ENCODE measurements at places on chromosomes 5 and 9. TPM values are rescaled to one million over a fixed set of nuclear protein-coding genes. Genes with fewer than 3 reads are reported as not detected.
A peak's percentile ranks its signal among the peaks of the same experiment; 100 is the strongest.

- DNase-seq = no peak
Observed at GRCh38 chr9:38086496-38086895, 17.5 kb upstream of the SHB start.

GRCh38 chr5:66862020-66862419, 265.8 kb downstream of the MAST4 start:
- no peak for DNase-seq

DNA sequence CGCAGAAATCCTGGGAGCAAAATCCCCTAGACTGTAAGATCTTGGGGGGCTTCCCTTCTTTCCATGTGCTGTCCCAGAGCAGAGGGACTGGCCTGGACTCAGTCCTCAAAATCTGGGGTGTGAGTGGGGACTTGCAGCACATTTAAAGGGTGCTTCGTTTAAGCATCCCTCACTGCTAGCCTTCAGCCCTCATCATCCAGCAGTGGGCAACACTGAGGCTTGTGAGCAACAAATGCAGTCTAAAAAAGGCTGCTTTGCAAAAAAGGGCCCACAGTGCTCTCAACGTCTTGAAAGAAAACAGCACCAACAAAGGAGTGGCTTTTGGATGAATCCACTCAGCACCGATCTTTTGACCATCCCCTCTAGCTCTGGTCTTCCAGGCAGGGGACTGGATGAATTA, 128.3 kb upstream of the TBC1D2 start:
- DNase-seq = no peak

DNA sequence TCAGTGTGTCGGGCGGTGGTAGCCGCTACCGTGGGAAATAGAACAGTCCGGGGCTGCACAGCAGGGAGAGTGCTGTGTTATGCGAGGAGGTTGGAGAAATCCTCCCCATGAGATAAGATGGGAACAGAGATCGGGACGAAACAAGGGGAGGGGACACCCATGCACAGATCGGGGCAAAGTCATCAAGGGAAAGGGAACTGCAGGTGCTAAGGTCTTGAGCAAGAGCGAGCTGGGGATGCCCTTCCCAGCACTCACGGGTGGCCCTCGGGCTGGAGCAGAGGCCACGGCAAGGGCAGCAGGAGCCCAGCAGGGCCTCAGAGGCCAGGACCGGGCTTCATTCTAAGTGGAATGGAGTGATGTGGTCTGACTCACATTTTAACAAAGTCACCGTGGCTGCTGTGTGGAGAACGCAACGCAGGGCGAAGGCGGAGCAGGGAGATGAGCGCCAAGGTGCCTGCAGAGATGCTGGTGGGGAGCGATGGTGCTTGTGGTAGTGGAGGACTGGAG, 7.7 kb downstream of the IL13 start:
- DNase-seq = no peak

DNA sequence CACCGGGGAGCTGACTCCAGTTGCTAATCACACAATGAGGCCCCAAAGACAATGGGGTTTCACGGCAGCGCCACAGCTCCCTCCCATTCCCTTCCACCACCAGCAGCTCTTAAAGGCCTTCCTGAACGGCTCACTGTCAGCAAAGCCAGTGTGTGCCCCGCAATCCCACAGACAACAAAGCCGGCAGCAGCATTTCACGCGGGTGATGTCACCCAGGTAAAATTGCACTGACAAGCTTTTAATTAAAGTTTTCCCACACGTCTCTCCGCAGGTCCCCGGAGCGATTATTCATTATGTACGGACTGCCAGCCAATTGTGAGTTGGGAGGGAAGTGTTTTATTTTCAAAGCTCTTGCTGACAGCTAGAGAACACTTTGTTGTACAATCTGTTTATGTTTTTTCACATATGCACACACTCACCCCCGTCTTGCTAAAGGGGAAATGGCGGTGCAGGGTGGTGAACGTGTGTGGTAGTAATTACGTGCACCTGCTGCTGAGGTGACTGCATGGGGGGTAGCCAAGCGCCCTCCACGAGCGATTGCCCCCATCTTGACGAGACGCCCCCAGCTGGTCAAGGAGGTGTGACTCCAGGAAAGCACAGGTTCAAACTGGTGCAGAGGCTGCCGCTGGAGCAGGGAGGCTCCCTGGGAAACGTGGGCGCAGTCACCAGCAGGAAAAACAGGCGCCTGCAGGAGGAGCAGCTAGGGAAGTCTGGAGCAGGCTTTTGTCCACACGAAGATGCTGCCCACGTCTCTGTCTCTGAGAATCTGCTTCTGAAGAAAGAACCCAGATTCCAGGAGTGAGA, 65.0 kb downstream of the IRX2 start:
- DNase-seq = no peak

- no peak for DNase-seq
Observed at GRCh38 chr5:40986666-40987065, 77.4 kb downstream of the C7 start.

GRCh38 chr9:115198001-115198400, 80.0 kb upstream of the TNC start:
- DNase-seq = no peak

GRCh38 chr5:178560911-178561310, 29.3 kb downstream of the COL23A1 start:
- no peak for DNase-seq

GRCh38 chr5:178323961-178324360, 91.4 kb upstream of the PHYKPL start:
- no peak for DNase-seq

GRCh38 chr5:52802974-52803336, 15.2 kb downstream of the ITGA1 start:
- DNase-seq = no peak

GRCh38 chr5:74316064-74316603, 324.4 kb downstream of the ENC1 start:
- no peak for DNase-seq

DNA sequence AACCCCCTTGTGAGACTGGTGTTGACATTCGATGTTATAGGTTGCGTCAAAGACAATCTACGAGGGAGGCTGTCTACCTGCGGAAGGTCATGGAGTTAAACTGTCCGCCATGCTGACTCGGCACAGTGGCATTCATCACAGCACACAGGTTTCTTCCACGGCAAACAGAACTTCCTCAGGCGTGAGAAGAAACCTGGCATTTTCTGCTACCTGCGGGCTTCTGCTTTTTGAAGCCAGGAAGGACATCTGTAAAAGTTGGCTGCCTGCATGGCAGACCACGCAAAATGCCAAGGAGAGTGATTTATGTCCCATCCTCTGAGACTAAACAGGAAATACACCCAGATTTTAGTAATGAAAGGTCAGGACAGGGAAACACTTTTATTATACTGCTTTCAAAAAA, 809.8 kb upstream of the NUDT12 start:
- DNase-seq = no peak

DNA sequence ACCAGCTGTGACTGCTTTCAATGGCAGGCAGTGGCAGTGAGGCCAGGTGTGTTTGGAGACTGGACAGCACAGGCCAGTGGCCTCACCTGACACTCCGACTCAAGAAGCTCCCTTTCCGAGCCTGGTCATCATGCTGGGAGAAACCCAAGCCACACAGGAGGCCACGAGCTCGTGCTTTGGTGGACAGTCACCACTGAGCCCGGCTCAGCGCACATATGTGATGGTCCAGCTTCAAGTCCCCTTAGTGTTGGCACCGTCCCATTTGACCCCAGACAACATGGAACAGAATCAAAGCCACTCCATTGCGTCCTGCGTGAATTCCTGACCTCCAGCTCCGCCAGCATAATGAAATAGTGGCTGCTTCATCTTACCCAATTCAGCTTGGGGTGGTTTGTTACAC, 64.0 kb upstream of the PPP1R26 start:
- DNase-seq = peak; percentile 56

DNA sequence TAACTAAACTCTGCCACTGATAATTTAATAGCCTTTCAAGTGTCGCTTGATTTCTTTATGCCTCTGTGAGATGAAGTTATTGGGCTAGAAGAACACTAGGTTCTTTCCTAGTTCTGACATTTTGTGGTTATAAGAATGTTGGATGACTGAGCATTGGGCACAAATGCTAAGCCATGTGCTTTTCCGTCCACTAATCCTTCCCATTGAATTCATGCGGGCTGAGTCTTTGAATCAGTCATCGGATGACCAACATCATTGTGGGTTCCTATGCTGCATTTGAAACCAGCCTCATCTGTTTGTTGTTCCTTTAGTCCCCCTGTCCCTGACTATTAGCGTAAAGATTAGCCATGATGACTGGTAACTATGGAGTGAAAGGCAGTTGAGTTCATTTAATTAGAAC, 58.5 kb downstream of the ALDH1A1 start:
- DNase-seq = no peak

GRCh38 chr5:180343110-180343830, 9.9 kb downstream of the GFPT2 start:
- no peak for DNase-seq

- DNase-seq = no peak
Observed at GRCh38 chr9:27478322-27478721, 45.8 kb upstream of the IFNK start.

DNA sequence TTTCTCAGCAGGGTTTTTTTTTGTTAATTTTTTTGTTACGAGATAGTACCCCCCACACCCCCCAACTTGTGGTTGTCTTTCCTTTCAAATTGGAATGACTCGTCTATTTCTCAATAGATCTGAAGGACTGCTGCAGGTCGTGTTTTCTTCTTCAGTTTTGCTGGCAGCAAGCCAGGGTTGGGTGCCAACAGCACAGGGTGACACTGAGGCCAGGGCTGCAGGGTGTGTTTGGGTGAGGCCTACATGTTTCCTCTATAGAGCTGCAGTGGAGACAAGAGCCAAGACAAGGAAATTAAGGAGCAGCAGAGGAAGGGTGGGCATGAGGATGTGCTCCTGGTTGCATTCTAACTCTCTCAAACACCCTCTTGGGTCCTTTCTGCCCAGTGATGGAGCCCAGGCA, 52.2 kb downstream of the NXNL2 start:
- no peak for DNase-seq

DNA sequence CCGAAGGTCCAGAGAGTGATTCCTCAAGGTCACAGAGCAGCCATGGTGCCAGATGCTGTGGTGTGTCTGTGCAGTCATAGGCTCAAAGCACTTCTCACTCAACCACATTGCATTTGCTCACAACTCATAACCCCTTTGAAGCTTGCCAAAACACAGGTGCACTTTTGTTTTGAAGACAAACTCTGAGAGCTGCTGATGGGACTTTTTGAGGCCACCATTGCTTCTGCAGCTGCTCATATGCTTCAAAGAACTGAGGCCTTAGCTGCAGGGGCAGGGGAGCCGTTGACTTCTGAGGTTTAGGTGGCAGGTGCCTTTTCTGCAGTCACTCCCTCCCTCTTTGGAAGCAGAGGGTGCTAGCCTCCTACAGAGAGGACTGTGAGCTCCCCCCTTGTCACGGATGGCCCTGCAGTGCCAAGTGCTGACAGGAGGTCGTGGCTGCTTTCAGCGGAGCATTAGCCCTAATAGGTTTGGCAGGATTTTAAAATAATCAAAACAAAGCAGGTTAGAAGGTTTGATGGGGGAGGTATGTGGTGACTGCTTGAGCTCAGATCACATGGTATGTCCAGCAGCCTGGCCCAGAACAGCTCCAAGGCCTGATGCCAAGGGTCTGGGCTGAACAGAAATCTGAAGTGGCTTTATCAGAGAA, 232.1 kb downstream of the MAN2A1 start:
- no peak for DNase-seq

- DNase-seq = peak; percentile 96
Observed at GRCh38 chr5:138336952-138337684, 948 bp upstream of the FAM53C start.

DNA sequence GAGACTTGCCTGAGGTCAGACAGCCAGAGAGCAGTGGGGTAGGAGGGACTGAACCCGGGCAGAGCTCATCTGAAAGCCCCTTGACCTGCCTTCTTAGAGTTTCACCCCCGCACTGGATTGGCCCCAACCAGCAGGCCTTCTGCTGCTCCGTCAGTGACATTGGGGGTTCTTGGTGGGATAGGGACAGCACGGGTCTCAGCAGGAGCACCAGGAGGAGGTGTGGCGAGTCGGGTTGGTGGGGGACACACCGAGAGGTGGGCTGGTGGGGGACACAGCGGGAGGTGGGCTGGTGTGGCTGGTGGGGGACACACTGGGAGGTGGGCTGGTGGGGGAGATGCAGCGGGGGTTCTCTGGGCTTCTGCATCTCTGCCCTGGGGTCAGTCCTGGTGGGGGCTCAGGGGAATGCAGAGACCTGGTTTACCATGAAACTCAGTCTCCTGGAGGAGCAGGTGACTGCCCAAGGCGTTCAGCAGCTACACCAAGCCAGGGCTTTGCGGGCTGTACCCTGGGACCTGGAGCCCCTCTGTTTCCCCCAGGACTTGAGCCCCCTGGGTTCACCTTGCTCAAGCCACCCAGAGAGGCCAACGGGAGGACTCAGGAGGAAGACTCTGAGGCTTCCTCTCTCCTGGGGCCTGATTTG, 28.1 kb upstream of the RNU6ATAC start:
- DNase-seq = peak; percentile 56

GRCh38 chr9:69818750-69819345, 1.8 kb upstream of the CFAP95 start:
- DNase-seq = no peak

DNA sequence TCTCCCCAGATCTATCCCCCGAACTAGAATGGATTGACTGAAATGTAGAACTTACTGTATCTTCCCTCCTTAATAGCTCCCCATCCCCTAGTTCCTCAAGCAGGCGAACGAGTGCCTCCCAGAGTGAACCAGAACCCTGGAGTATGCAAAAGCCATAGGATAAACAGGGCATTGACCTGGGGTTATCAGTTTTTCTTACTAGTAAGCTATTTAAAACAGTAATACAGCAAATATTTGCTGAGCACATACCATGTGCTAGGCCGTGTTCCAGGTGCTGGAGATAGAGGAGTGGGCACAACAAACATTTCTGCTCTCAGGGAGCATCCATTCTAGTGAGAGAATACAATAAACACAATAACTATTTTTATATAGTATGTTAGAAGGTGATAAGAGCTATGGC, 1.8 kb downstream of the SKP2 start:
- DNase-seq = no peak

GRCh38 chr5:36943584-36943983, 67.0 kb downstream of the NIPBL start:
- DNase-seq = no peak

GRCh38 chr5:61654876-61655275, 322.8 kb downstream of the ZSWIM6 start:
- no peak for DNase-seq

DNA sequence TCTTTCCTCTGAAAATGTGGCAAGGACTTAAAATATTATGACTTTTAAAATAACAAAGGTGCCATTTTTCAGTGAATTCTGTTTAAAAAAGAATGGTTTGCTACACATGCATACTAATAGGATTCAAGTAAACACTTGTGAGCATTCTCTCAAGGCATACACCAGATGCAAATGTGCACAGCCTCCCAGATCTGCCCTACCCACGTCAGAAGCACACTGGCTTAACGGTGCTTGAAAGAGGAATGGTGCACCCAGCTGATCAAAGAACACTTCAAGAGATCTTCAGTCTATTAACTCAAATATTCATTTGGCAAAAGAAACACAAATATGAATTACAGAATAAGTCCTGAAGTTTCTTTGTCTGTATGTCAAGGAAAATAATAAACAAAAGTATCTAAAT, 15.8 kb downstream of the GABRB2 start:
- no peak for DNase-seq

SLC36A3 gene
- not detected for total RNA-seq

CCL27 gene
- total RNA-seq = 235 TPM

PFDN1 gene
- 58.3 TPM for total RNA-seq

WHRN gene
- total RNA-seq = 10.2 TPM

IL11RA gene
- 29.1 TPM for total RNA-seq

SHROOM1 gene
- total RNA-seq = 1.5 TPM

PHF24 gene
- 0.76 TPM for total RNA-seq

PKD2L2 gene
- not detected for total RNA-seq

ACSL6 gene
- total RNA-seq = not detected

CERCAM gene
- 21.3 TPM for total RNA-seq

PPP3R2 gene
- total RNA-seq = not detected

ACER2 gene
- 10.0 TPM for total RNA-seq

PAEP gene
- 0.89 TPM for total RNA-seq

SPOCK1 gene
- total RNA-seq = 10.0 TPM
